GM04504 (cell line): ENCODE measurements at places on chromosomes 7 and 10.

DNA sequence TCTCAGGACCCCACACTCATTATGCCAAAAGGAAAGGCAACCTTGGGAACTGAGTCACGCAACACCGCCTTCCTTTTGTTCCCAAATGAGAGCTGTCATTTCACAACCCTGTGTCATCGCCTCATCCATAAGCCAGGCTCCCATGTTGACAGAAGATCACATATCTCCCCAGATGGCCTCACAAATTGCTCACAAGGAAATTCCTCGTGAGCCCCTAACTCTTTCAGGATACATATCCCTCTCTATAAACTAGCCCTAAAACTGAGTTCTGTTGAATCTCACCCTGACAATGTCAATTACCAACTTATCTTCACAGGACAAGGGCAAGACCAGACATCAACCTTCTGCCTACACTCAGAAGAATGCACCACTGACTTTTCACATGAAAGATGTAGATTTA lies 22.6 kb downstream of the CCDC3 start:
- no peak for DNase-seq

- no peak for DNase-seq
These were observed 12.4 kb downstream of the SRGN start for GRCh38 chr10:69100136-69100872.

DNA sequence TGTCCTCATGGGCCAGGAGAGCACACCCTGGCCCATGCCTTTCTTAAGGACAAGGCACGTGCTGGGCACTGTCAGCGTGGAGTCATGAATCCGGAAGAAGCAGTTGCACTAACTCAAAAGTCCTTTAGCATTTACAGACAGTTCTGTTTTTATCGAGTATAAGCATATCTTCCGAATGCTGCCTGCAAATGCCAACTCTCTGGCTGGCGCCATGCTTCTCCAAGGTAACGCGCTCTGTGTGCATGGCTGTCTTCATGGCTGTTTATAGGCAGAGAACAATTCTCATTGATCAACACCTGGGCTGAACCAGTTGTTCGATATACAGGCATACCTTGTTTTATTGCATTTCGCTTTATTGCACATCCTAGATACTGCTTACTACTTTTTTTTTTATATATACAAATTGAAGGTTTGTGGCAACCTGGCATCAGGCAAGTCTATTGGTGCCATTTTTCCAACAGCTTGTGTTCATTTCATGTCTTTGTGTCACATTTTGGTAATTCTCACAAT lies 28.0 kb upstream of the ZNRF2 start:
- no peak for DNase-seq

GRCh38 chr7:158847451-158847866 lies 8.9 kb upstream of the DYNC2I1 start:
- DNase-seq = no peak

GRCh38 chr10:110387983-110388686 lies 83.4 kb upstream of the SMNDC1 start:
- DNase-seq = no peak

DNA sequence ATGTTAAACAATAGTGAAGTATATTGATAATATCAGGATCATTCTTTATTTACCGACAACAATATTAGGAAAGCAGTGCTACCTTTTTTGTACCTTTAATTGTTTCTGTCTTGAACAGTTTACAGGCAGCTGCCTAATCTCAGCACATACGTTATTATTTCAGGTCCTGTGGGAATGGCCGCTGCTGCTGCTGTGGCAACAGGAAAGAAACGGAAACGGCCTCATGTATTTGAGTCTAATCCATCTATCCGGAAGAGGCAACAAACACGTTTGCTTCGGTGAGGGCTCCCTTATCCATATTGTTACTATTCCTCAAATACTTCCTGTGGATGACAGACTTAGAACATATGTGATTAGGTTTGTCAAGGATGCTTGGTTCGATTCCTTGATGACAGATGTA lies 59.7 kb downstream of the NRF1 start:
- no peak for DNase-seq

DNA sequence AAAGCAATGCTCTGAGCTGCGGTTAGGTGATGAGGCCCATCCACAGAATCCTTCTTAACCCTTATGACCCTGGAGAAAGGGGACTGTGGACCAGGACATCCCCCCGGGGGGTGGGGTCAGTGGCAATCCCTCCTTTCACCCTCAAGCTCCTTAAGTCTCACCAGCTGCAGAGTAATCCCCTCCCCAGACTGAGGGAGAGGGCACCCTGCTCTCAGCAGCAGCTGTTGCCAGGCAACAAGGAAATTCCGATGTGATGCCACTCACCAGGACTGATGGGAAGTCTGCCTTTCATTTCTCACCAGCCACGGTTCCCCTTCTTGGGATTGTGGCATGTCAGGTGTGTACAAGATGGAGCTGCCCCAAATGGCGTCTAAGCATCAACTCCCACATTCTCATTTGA lies 129.6 kb downstream of the DOCK1 start:
- DNase-seq = no peak

DNA sequence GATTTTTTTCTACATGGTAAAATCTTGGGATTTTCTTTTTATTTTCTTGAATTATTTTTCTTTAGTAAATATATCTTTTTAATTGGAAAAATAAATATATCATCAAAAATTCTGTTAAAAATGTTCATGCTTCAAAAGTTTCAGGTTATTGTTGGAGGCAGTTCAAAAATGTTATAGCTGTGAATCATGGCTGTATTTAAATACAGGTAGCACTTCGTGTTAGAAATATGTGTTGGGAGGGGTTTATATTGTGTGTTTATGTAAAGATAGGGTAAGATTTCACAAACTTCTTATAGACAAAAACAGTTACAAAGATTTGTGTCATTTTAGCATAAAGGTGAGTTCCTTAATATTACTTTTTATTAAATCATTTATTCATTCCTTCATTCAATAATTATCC lies 60.4 kb downstream of the HDAC9 start:
- no peak for DNase-seq

- no peak for DNase-seq
These were observed 255.2 kb downstream of the MDFIC start for GRCh38 chr7:115177103-115177502.

DNA sequence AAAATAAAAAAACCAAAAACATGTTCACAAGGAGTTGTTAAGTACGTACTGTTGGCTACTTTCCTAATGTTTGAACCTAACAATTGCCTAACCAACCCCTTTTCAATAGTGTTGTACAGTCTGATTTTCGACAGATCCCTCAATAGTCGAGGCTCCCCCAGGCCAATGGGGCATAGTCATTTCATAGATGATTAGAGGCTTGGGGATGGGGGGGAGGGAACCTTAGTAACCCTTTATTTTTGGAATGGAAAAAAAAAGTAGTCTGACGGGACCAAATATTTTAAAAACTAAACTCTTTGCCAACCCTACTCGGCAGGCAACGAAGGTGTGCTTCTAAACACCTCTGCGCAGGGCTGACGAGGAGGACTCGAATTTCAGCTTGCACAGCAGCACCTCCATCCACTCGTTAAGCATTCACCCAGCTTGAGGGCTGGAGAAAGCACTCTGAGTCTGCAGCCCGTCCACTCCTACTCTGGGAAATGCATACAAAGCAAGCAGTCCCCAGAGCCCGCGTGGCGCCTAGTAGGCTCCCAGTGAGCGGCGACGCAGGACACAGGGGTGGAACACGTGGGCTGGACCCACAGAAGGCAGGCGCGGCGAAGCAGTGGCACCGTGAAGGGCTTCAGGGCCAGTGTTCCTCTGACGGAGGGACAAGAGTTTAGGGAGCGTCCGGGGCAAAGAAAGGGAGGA lies 899 bp downstream of the PUS7 start:
- no peak for DNase-seq

- peak; percentile 40 for DNase-seq
These were observed 5.0 kb upstream of the LGI1 start for GRCh38 chr10:93752761-93753160.
